Frontal cortex (tissue), 4 donors: ENCODE measurements at places on chromosomes 6 and 20.

GRCh38 chr20:33675136-33675959, 1.1 kb upstream of the NECAB3 start:
- DNase-seq = no peak

DNA sequence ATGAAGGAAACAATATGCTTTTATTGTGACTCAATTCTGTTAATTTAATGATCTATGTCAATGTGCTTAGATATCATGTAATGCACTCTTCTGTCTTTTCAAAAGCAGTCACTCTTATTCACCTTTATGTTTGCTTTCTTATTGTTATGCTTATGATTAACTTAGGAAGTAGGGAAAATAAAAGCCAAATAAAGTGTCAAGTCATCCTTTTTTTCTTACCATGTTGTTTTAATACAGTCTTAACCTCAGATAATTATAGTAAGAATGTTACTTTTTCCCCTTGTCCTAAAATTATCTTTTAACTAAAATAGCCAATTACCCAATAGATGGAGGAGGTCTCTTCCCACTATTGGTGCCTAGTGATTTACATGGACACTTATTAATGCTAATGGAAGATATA, 72.6 kb downstream of the TFAP2B start:
- DNase-seq = no peak

- no peak for DNase-seq
Observed at GRCh38 chr6:163420289-163420614, 5.7 kb downstream of the QKI start.

DNA sequence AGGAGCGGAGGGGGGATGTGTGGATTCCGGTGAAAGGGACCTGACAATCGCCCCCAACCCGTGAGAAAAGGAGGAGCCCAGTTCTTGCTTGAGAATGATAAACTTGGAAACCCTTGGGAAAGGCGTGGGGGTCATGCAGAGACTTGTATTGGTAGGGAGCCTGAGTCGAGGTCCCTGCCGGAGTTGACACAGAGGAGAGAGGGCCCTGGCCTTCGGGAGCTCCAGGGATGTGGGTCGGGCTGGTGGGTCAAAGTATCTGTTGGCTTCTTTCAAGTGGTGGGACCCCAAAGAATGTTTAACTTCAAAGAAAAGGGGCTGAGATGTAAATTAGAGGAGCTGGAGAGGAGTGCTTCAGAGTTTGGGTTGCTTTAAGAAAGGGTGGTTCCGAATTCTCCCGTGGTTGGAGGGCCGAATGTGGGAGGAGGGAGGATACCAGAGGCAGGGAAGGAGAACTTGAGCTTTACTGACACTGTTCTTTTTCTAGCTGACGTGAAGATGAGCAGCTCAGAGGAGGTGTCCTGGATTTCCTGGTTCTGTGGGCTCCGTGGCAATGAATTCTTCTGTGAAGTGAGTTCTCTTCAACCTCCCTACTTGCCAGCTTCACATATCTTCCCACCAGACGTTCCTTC, 571 bp downstream of the CSNK2B start:
- no peak for DNase-seq

- no peak for DNase-seq
Observed at GRCh38 chr6:153301602-153302001, 170.5 kb upstream of the RGS17 start.

GRCh38 chr20:16392346-16392745, 180.9 kb downstream of the KIF16B start:
- no peak for DNase-seq
